ENCODE measurements at places on chromosomes 7 and 10.

DNA sequence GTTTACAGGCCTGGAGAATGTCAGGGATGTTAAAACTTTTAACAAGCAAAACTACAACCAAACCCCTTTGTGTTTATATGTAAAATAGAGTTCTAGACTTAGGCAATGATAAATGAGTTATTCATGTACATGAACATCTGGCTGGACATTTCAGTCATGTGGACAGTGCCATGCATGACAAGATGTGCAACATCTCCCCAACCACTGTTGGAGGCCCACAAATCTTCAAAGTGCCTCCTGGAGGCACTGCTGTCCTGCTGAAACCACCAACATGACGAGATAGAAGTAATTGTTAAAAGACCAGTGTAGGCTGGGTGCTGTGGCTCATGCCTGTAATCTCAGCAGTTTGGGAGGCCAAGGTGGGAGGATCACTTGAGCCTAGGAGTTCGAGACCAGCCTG is 18.4 kb downstream of the PPIA start:
- DNase-seq = no peak

- DNase-seq = no peak
These were observed 82.3 kb downstream of the INPP5A start for GRCh38 chr10:132619927-132620326.

DNA sequence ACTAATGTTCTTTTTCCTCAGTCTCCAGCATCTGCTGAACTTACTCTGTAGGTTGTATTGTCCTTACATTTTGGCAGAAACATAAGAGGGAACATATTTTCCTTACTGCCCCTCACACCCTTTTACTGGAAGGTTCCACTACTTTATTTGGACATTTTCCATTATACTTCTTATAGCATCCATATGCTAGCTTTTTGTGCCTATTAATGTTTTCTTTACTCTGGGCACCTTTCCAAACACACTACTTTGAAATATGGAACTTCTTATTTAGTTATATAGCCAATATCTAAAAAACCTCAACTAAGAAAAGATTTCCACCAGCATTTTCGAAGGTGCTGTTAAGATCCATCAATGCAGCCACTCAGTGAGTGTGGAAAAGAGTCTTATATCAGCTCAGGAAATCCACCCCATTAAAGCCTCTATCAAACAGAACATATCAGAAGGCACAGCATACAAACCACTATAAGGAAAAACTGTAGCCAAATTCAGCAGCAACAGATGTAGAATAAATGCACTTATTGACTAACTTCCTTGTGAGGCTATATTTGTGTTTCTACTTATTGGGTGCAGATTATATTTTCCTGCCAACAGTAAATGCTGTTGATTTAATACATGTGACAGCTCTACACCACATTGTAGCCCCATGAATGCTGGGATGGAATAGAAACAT is 272.5 kb upstream of the SEMA3E start:
- DNase-seq = no peak

DNA sequence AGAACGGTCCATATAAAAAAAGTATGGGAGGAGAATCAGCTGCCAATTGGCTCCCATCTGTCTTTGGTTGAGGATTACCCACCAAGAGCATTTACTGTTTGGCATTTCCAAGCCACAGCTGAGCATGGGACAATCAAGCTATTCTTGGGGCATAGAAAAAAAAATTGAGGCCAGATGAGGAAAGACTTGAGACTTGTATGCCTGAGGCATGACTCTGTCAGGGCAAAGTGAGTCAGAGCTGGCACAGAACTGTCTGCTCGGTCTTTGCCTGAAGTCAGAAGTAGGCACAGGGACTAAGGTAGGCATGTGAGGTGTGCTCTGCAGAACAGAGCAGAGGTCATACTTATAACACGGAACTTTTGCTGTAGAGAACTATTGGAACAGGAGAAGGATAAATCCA is 126.5 kb upstream of the CHRM2 start:
- DNase-seq = no peak

GRCh38 chr10:68796605-68797004 is 30.7 kb upstream of the STOX1 start:
- DNase-seq = no peak

DNA sequence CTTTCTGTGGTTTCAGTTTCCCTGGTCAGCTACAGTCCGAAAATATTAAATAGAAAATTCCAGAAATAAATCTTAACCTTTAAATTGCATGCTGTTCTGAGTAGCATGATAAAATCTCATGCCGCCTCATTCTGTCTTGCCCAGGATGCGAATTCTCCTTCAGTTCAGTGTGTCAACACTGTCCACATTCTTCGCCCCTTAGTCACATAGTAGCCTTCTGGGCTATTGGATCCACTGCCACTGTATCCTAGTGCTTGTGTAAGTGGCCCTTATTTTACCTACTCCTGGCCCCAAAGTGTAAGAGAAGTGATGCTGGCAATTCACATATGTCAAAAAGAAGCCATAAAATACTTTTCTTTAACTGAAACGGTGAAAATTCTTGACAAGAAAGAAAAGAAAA is 129.6 kb downstream of the ZWINT start:
- DNase-seq = no peak

DNA sequence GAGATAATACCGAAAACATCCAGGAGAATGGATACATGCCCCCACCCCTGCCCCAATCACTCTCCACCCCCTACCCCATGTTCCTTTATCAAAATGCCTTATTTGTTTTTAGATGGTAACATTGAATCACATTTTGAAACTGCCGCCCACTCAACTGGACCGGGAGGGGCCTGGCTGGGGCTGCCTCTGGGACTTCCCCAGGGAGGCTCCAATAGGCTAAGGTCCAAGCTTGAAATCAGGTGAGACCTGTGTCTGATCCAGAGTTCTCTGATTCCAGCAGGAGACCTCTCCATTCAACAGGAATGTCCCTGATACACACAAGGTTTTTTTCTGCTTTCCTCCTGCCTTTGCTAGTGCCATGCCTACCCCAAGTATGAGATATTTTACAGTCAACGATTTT is 43.8 kb upstream of the ACSL5 start:
- no peak for DNase-seq

GRCh38 chr10:97454330-97455036 is 8.5 kb downstream of the ZDHHC16 start:
- no peak for DNase-seq

DNA sequence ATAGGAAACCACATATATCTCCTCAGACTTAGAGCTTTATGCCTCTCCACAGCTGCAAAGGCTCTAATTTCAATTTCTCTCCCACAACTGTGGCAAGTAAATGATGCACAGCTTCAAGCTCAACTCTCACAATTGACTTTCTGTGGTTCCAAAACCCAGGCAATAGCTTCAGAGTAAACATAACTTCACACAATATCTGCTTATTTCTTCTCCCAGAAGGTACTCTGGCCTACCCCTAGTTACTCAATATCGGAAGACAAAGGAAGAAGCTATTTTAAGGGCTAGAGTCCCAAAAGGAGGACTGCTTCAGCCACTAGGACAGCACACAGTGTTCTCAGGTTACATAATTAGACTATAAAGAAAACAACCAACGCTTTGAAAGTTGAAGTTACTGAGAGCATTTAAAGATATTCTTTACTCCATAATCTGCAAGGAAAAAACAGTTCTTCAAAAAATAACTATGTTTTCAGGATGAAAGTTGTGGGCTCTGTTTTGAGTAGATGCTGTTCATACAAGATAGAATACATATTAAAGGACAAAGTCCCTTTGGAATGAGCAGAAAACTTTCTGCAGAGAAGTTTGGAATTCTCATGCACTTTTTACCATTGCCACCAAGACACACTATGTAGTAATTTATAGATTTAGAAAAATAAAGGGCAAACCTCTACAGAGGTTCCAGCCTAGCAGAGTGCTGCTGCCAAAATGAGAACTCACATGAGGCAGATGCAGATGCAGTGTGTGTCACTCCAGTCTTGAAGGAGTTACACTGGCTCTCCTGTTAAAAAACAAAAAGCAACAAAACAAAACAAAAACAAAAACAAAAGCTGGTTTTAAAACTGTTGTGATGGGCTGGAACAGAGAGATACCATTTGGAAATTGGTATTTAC is 81.8 kb downstream of the NT5C2 start:
- no peak for DNase-seq

DNA sequence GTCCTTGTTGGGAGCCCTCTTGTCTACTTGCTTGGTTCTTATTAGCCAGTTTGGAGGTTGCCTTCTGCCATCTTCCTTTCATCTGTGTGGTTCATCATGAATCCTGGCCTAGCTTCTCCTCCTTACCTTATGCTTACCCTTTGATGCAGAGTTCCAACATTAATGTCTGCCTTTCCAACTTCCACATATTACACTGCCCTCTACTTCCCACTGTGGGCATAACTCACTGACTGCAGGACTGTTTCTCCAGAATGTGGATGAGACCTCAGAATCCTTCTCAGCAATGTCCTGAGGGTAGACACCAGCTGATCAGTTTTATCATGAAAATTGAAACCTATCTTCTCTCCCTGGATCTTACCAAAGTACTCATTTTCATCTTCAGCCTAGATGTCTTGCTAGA is 491.0 kb downstream of the LRMDA start:
- no peak for DNase-seq

GRCh38 chr7:101598986-101599771 is 29.9 kb downstream of the MYL10 start:
- DNase-seq = no peak

DNA sequence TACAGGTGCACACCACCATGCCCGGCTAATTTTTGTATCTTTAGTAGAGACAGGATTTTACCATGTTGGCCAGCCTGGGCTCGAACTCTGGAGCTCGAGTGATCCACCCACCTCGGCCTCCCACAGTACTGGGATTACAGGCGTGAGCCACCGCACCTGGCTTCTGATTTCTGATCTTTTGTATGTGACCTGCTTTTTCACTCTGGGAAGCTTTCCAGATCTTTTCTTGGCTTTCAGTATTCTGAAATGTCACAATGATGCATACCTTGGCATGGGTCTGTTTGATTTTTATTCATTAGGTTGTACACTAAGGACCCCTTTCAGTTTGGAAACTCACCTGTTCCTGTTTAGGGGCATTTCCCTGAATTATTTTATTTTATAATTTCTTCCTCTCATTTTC is 41.6 kb downstream of the PROSER2 start:
- DNase-seq = no peak

- DNase-seq = peak; percentile 60
These were observed 103.5 kb upstream of the FAM3C start for GRCh38 chr7:121499624-121500023.

GRCh38 chr10:34574353-34574934 is 240.7 kb downstream of the PARD3 start:
- no peak for DNase-seq

GRCh38 chr10:18216482-18216881 is 76.3 kb downstream of the CACNB2 start:
- DNase-seq = no peak

DNA sequence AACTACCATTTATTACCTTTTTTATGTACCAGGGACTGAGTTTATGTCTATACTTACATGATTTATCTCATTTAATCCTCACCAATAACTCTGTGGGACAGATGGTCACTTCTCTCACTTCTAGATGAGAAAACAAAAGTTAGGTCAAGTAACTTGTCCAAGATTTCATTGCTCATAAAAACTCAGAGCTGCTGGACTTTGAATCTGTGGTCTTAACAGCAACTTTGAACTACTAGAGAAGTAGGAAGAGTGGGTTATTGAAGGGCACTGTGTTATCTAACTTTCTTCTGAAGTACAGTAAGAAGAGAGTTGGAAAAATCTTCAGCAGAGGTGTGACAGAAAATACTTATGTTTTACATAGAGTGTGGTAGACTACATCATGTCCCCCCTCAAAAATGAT is 214.2 kb upstream of the BMPER start:
- no peak for DNase-seq

DNA sequence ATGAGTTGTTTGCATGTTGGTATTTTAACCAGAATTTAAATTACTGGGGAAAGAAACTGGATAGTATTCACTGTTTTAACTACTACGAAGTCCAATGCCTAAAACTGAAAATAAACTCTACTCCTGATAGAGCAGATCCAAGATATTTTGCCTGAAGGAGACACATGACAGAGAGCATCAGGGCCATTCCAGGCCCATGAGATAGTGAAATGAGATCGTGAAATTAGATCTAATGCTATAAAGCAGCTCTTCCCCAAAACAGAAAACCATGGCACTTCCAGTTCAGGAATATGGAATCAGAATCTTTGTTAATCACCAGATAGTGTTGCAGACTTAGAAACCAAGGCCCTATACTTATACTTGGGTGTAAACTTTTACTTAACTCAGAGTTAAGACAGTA is 124.3 kb upstream of the CACNA2D1 start:
- no peak for DNase-seq

DNA sequence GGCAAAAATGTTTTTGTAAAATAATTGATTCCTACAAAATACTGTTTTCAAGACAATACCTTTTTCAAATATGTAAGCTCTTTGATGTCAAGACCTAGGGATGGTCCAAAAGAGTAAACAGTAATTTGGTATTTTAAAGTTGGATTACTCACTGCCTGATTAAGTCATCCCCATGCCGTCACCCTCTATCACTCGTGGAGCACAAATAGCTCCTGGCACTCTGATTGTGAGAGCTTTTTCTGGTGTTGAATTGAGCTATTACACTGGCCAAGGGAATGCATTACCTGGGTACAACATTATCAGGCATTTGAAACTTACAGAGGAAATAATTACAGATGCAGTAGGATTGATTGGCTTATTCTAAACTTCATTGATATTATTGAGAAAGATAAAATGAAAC is 231.9 kb upstream of the GRM3 start:
- DNase-seq = no peak

DNA sequence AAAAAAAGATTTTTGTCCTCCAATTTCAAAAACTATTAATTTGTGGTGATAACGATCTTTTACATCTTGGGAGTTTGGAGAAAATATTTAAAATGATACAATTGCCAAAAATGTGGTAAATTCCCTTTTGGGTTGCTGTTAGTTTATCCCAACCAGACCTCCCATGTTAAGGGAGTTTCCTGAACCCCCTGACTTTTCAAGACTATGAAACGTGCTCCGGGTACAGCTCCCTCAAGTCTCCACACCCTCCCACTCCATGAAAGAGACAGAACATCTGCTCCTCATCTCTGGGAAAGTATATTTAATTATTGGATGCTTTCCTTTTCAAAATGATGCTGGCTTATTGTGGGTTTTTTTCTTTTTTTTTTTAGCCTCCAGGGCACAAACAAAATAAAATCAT is 534.6 kb upstream of the NRP1 start:
- DNase-seq = no peak

DNA sequence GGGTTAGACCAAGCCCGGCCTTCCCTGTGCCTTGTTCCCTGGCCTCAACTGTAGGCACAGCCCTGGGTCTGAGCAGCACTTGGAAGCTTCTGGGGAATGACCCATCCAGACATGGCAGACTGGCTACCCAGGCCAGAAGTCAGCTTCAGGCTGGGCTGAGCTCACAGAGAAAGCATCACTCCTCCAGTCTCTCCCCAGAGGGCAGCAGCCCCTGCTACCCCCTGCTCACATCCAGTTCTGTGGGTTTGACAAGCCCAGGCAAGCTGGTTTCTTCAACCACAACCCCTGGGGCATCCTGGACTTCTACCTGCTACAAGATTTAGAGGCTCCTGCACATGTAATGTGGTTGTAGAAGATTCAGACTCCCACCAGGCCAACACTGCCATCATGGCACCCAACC is 9.0 kb downstream of the C10orf71 start:
- DNase-seq = no peak

Data from activated CD8-positive, alpha-beta memory T cell treated with anti-CD3 and anti-CD28 coated beads, Interleukin-2, amount 10 ng/mL, durations not matched to agents 7 days and 5 days (primary cell).